ENCODE measurements at places on chromosomes 3 and 15. TPM values are rescaled to one million over a fixed set of nuclear protein-coding genes. Genes with fewer than 3 reads are reported as not detected.

GRCh38 chr3:134485075-134485717 is 589 bp downstream of the ANAPC13 start:
- no peak for DNase-seq

CDCP1 gene
- total RNA-seq, result not detected

ADAMTS17 gene
- 1.3 TPM for total RNA-seq

- no peak for DNase-seq
Measured at GRCh38 chr3:118527514-118528044, 507.1 kb downstream of the IGSF11 start.

GRCh38 chr3:156323466-156323865 is 203.1 kb downstream of the KCNAB1 start:
- no peak for DNase-seq

- DNase-seq, result no peak
Measured at GRCh38 chr3:197420115-197420514, 121.7 kb upstream of the DLG1 start.

GRCh38 chr3:85161544-85161943 is 202.8 kb downstream of the CADM2 start:
- DNase-seq, result no peak

PLCL2 gene
- total RNA-seq, result not detected

GAP43 gene
- not detected for total RNA-seq

GRCh38 chr3:172140499-172141391 is 101.4 kb downstream of the FNDC3B start:
- peak; percentile 59 for DNase-seq

GRCh38 chr3:82208002-82208710 is 446.7 kb upstream of the GBE1 start:
- DNase-seq, result no peak

GRCh38 chr3:12648384-12648959 is 15.4 kb downstream of the RAF1 start:
- no peak for DNase-seq

GRCh38 chr3:188299068-188299467 is 145.1 kb downstream of the LPP start:
- DNase-seq, result no peak

RASGRP1 gene
- total RNA-seq, result not detected

- DNase-seq, result no peak
Measured at GRCh38 chr3:72427624-72428023, 420.6 kb downstream of the SHQ1 start.

- DNase-seq, result no peak
Measured at GRCh38 chr3:72816862-72817355, 31.3 kb downstream of the SHQ1 start.

WDR93 gene
- 0.64 TPM for total RNA-seq

DNA sequence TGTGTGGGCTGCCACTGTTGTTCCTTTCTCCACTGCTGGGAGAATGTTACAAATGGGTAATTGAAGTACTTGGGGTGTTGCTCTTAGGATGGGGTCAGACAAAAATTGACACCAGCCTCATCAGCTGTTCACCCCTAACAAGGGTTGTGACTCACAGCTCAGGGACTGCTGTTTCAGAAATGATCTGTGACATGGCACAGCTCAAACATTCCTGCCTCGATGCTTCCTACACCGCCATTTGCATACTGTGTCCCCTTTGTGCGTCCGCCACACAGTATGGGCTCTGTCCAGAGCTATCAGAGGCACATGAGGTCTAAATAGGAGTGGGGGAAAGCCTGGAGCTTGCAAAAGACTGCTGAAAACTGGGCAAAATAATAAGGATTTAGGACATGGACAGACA is 43.9 kb downstream of the CCNL1 start:
- no peak for DNase-seq

OR5H2 gene
- not detected for total RNA-seq

- no peak for DNase-seq
Measured at GRCh38 chr3:196700801-196701200, 11.2 kb downstream of the CEP19 start.

GRCh38 chr3:42159706-42160472 is 68.7 kb downstream of the TRAK1 start:
- peak; percentile 41 for DNase-seq

DNA sequence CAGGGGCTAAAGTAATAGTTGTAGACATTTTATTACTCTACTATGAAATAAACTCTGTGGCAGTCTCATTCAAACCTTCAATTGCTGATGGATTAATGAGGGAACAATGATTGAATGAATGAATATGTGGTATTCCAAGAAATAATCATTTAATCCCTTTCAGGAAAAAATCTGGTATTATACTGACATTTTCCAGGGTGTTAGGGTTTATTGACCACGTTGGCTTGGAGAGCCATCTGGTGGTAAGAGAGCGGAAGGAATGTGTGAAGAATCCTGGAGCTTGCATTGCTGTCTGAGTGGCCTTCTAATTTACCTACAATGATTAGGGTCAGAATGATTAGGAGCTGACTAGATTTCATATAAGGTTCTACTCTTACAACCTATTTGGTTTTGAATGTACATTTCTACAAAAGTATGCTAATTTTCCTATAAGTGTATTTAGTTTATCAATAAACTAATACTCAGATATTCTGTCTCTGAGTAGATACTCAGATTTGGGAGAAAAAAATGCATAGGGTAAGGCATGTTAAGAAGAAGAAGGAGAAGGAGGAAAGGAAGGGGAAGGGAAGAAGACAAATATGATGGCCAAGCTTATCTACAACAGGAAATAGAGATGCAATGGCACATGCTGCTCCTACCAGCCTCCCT is 249.9 kb downstream of the ROBO1 start:
- peak; percentile 5 for DNase-seq

DNA sequence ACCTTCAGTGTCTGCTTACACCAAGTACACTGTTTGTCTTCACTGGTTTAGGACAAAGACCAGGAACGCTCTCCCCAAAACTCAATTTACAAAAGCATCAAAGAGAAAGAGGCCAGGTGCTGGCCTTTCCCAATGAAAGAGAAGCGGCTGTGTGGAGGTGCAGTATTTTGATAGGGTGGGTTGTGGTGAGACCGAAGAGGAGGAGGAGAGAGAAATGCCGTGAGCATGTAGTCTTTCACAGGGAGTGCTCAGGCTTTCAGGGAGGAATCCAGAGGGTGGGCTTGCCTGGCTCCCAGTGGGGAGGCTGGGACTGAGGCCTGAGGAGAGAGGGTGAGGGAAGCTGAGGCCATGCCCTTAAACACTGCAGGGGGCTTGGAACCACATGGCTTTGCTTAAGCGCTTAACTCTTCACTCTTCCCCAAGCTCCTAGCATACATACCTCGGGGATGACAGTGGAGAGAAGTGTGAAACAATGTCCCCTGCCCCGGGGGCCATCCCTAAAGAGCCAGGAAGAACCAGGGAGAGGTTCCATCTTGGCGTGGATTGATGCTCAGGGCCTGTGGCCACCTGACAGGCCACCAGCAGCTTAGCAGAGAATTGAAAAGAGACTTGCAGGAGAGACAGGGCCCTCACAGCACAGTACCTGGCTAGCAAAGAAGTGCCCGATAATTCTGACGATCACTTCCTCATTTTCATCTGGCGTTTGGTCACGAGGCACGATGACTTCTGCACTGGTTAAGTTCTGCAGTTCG is 60.5 kb downstream of the SENP2 start:
- DNase-seq, result no peak
